ENCODE measurements at places on chromosomes 5 and 9.

DNA sequence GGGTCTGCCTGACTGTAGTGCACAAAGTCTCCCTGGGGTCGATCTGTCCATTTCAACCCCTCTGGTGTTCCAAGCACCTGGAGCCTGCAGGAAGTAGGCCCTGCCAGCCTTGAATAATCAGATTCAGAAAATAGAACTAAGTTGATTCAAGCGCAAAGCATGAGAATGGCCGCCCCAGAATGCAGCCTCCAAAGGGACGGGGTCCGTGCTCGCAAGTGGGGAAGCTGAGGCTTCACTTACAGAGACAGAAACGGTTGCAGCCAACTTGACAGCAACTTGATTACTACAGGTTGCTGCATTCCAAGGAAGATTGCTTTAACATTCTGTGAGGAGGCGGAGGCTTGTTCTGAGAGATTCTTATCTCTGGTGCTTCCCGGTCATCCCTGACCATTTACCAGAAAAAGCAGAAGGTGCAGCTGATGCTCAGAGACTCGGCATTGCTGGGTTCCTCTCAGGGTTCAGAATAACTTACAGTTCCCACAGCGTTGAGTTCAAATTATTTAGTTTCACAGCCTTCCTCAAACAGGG is 14.9 kb upstream of the LRRC14B start:
- DNase-seq: no peak

- no peak for DNase-seq
These were observed 185.8 kb upstream of the NREP start for GRCh38 chr5:111942661-111943401.

- no peak for DNase-seq
These were observed 108.7 kb downstream of the ZDHHC21 start for GRCh38 chr9:14584571-14584970.

GRCh38 chr5:158801268-158801667 is 298.4 kb downstream of the EBF1 start:
- DNase-seq: no peak

DNA sequence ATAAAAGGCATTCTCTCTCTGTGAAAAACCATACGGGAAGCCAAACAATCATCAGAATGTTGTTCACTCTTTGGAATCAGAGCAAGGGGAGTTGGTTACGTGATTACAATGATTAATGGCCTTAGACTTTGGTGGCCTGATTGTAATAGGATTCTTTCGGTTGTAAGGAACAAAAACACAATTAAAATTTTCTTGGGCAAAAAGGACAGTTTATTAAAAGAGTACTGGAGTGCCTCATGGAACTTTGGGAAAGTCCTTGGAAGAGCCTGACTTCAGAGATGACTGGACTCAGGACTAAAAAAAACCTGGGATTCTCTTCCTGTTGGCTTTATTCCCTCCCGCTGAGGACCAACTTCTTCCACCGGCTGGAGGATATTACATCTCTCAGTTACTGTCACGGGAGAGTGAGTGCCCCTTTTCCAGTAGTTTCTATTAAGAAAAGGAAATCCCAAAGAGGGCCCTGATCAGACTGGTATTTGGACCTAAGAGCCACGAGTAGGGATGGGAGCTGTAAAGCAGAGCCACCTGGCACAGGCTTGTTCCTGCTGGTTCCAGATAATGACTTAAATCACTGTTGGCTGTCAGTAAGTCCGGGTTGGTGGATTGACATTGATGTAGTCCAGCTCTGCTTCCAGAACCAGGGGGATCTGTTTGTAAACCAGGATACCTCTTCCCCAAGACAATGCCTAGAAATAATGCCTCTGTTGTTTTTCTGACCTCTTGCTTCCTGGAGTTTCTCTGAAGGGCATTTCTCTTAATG is 53.9 kb downstream of the CFAP95 start:
- DNase-seq: no peak

- no peak for DNase-seq
These were observed 75.6 kb downstream of the RALGPS1 start for GRCh38 chr9:126989847-126990842.

DNA sequence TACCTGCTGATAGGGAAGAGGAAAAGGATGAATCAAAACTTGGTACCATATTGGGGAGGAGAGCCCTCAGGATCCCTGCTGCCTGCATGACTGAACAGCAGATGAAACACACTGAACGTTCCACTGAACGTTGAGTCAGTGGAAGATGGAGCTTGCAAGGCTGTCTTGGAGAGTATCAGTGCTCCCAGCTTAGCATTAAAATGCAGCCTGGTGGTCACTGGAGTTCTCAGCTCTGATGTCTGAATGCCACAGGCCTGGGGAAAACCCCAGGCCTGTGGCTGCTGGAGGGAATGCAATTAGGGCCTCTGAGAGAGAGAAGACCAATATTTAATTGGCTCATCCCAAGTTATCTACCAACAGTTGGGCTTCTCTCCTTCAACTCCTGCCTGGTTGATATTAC is 54.5 kb downstream of the PDE4D start:
- DNase-seq: no peak

GRCh38 chr9:138085568-138085967 is 208.0 kb downstream of the CACNA1B start:
- no peak for DNase-seq

DNA sequence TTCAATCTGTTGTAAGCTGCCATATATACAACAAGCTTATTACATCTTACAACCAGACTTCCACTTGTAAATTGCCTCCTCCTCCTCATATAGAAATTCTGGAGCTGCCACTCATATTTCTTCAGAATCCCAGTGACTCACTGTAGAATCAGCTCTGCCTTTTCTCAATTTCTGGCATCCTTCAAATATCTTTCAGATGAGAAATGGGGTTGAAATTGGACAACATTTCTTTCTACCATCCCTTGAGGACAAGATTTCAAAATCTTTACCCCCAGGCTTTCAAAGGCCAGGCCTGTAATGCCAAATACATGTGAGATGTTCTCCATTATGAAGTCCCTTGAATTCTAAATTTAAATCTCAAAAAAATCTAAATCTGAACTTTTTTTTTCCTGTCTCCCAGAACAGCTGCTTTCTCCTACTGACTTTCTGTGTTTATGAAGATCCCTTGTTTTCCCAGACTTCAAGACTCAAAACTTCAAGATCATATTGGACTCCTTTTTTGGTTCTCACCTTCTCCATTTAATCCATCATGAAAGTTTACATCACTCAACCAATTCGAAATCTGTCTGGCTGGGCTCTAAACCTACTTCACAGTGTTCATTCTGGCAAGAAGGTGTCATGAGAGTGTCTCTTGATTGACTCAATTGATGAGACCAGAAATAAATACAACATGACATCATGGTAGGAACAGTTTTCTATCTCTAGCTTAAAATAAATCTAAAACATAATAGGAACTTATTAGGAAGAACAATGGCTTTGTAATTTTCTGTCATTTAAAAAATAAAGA is 109.8 kb downstream of the HMHB1 start:
- DNase-seq: no peak

- no peak for DNase-seq
These were observed 114.1 kb downstream of the MAN2A1 start for GRCh38 chr5:109803854-109804253.

DNA sequence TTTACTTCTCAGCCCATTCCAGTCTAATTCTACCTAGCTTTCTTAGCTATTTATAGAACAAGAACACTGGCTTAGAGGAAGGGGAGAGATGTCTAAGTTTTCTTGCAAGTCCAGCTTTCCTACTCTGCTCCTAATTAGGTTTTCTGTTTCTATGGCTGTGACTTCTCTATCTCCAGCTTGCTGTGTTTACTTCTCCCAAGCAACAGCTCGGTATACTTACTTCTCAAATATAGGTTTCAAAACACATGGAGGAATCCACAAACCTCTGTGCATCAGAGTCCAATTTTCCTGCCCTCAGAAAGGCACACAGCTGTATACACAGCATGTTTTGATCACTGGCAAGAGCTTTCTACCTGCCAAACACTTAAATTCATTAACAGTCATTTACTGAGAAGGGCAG is 17.4 kb upstream of the HMGCR start:
- no peak for DNase-seq

DNA sequence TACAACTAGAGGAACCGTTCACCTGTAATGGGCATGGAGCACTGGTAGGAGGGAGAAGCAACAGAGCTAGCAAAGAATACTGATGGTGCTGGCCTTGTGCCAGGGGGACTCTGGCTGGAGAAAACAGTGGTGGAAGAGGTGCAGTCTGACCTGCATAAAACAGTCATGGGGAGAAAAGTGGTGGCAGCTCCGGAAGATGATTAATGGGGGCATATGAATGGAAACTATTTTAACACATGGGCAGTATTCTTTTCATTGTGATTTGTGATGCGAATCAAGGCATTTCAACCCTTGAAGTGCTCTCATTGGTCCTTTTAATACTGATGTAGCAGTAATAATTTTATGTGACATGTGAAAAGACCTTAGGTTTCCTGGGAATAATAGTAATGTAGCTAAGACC is 219.6 kb downstream of the ADAMTS6 start:
- DNase-seq: no peak

DNA sequence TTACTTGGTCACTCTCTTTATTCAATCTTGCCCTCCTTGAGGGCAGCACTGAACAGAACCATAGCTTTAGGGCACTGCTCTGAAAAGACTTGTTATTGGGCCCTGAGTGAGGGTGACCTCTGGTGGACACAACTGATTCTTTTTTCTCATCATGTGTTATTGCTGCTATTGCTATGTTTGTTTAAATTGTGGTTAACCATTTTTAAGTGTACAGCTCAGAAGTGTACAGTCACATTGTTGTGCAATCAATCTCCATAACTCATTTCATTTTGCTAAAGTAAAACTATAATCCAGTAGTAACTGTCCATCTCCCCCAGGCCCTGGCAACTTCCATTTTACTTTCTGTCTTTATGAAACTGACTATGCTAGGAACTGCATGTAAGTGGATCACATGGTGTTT is 351.1 kb upstream of the RIOK2 start:
- DNase-seq: no peak

DNA sequence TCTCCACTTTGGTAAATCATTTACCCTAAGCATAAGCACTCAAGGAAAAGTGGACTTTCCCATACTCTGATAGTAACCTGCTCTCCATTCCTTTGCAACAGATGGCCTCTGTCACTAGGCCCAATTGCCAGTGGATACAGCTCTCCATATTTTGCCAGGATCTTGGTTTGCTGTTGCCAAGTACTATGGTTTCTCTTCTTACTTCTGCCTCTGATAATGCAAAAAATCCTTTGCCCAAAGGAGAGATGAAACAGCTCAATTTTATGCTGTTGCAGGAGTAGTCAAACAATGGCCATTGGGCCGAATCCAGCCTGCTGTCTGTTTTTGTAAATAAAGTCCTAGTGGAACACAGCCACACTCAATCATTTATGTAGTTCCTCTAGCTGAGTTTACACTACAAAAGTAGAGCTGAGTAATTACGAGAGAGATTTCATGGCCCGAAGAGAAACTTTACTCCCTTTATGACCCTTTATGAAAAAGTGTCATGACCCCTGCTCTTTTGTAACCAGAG is 92.5 kb downstream of the HTR4 start:
- DNase-seq: no peak

DNA sequence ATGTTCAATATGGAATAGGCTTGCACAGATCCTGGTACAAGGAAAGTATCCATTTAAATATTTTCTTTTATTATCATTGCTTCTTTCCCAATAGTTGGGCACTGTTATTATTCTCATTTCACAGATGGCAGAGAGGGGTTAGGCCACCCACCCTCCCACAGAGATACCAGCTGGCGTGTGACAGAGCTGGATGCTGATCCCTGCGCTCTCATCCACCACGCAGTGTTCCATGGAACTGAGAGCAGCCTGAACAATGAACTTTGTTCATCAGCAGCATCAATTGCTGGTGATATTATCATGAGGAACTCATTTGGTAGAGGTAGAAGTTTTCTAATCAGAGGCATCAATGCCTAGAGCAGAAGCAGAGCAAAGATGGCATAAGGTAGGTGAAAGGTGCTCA is 227.9 kb downstream of the ESM1 start:
- no peak for DNase-seq

- DNase-seq: peak; percentile 55
These were observed 54.4 kb downstream of the ANKH start for GRCh38 chr5:14816999-14817761.
